ENCODE measurements at places on chromosomes 4 and X.

DNA sequence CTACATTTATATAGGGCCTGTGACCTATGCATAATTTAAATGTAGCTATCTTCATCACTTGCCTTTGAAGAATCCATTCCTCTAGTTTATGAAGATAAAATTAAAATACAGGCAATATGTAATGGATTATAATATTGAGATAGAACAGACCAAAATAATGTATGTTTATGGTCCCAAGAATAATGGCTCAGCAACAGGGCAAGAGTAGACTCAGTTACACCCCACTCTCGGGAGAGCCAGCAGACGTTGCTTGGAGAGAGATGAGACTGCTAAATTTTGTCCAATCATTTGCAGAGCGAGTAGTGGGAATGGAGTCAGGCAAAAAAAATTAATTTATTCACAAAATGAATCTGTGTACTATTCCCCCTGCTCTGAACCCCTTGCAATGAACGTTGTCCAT lies 223.2 kb upstream of the FAT4 start:
- DNase-seq = no peak

DNA sequence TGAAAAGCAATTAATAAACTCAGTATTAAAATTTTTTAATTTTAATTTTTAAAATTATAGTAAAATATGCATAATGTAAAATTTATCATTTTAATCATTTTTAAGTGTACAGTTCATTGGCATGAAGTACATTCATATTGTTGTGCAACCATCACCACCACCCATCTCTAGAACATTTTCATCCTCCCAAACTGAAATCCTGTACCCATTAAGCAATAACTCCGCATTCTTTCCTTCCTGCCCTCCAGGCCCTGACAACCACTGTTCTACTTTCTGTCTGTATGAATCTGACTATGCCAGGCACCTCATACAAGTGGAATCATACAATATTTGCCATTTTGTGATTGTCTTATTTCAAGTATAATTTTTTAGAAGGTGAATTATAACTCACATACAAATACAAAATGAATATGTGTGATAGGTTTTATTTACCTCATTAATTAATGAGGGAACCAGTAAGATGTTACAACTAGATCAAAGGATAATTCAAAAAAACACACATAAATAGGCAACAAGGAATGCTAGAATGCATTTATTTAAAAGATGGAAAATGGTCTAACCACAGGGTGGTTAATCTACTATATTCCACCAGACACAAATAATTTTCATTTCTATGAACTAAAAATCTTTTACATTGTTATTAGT lies 13.1 kb upstream of the AFF1 start:
- DNase-seq = peak; percentile 75

- DNase-seq = peak; percentile 70
These were observed 144.9 kb downstream of the STIM2 start for GRCh38 chr4:27005501-27005900.

DNA sequence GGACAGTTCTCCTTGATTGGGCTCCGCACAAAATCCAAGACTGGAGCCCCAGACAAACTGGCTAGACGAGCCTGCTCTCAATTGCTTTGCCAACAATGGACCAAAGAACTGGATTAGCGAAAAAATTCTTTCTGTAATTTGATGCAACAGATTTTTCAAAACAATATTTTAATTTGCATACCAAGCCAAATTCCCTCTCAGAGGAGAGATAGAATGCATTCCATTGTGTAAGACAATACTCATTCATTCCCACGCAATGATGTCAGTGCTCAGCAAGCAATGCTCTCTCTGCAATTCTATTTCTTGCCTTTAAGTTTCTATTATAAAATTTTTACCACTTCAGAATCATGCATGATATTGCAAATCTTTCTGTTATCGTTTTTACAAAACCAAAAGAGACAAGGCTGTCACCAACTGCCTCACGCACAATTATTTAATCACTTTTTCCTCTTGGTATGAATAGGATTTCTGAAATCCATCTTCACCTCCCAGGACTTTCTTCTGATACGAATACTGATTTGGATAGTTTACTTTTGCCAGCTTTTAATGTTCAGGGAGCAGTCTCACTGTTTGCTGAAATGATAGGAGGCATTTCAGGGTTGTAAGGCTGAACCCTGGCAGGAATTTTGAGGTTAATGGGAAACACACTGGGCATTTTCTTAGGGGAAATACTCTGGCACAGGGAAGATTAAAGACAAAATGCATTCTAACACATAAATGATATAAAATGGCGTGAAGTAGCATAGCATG lies 46.1 kb upstream of the HCCS start:
- DNase-seq = peak; percentile 88

- DNase-seq = peak; percentile 15
These were observed 52.8 kb downstream of the GPRIN3 start for GRCh38 chr4:89254847-89255246.

DNA sequence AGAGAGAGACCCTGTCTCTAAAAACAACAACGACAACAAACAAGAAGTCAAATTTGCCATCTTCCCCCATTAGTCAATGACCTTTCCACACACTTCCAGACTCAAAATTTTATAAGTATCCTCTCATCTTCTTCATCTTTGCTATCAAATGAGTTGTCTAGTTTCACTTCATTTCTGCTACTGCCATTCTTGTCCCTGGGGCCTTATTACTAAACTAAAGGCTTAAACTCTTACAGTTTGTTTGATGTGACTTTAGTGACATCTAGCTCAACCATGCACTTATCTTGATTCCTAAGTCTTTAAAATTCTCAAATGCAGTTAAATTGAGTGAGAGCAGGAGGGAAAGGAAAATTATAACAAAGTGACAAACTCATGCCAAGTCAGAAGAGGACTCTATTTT lies 271.8 kb upstream of the GK2 start:
- no peak for DNase-seq

DNA sequence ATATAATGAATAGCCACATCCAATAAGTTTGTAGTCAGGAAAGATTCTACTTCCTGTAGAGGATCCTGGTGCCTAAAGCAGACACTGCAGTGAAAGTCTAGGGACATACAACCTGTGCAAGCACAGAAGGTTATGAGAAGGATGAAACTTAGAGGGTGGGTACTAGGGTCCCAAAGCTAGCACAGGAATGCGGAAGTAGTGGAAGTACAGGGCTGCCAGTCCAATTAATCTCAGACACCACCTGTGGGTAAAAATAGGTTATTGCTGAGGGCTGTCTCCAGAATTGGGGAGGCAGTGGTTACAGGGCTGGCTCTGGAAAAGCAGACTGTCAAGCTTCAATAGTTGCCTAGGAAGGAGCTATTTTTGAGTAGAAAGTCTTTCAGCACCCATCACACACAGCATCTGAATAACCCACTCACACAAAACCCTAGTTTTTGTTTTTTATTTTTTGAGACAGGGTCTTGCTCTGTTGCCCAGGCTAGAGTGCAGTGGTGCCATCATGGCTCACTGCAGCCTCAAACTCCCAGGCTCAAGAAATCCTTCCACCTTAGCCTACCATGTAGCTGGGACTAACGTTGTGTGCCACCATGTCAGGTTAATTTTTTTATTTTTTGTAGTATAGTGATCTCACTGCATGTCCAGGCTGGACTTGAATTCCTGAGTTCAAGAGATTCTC lies 50.8 kb upstream of the ELF2 start:
- DNase-seq = no peak

- DNase-seq = no peak
These were observed 13.0 kb upstream of the TMEM144 start for GRCh38 chr4:158197194-158197776.

- no peak for DNase-seq
These were observed 11.5 kb upstream of the RASSF6 start for GRCh38 chr4:73631565-73632226.

- peak; percentile 92 for DNase-seq
These were observed 605.9 kb upstream of the DIPK2B start for GRCh38 chrX:45806410-45807121.

GRCh38 chr4:106414366-106414765 lies 45.8 kb upstream of the GIMD1 start:
- no peak for DNase-seq

DNA sequence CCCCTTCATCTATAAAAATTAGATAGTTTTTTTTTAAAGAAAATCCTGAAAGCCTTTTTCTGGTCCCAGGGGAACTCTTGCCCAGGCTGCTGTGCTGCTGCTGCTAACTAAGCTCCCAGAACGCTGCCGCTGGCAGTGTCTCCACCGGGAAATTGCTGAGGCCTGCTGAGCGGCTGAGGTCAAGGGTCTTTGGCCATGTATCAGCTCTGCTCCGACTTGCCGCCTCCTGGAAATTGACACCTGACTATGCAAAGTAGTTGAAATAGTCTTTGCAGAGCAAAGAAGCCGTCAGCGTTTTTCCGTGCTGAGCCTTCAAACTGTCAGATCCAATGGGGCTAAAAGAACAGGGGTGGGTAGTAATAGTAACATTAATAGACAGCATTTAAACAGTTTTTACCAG lies 839 bp downstream of the QDPR start:
- DNase-seq = peak; percentile 10

GRCh38 chr4:2356123-2357069 lies 62.0 kb downstream of the ZFYVE28 start:
- DNase-seq = no peak

DNA sequence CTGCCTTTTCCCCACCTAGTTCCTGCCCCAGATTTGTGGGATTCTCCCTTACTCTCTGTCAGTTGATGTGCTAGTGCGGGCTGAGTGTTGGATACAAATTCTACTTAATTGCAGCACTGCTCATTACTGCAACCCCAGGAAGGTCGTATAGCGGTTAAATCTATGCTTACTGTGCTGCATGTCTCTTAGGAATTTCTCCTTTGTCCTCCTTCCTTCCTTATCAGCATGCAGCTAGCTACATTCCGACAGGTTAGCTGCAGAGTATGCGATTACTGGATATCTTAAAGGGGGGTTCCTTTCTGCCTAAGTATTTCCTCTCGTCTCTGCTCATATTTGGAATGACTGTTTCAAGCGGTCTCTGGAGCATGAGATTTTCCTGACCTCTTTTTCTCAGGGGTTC lies 662.8 kb downstream of the TLL1 start:
- no peak for DNase-seq

DNA sequence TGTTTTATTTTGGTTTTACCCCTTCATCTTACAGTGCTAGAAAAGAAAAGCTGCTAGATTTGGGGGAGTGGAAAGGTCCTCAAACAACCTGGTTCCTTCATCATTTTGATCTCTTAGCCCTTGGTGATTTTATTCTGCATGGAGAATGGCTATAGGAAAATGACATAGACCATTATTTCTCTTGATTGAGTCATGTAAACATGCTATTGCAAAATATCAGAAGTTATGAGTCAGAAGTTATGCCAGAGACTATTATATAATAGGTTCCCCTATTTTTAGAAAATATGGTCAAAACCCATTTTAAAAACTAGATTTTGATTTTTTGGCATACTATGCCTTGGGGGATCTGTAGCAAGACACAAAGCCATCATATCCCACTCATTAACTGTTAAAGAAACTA lies 83.7 kb upstream of the FAM9C start:
- peak; percentile 44 for DNase-seq

GRCh38 chr4:29560452-29560851 lies 1159.7 kb upstream of the PCDH7 start:
- DNase-seq = no peak

- DNase-seq = no peak
These were observed 36.2 kb upstream of the DHRSX start for GRCh38 chrX:2536974-2537373.

- DNase-seq = peak; percentile 59
These were observed 44.8 kb downstream of the BANK1 start for GRCh38 chr4:101835121-101835904.

DNA sequence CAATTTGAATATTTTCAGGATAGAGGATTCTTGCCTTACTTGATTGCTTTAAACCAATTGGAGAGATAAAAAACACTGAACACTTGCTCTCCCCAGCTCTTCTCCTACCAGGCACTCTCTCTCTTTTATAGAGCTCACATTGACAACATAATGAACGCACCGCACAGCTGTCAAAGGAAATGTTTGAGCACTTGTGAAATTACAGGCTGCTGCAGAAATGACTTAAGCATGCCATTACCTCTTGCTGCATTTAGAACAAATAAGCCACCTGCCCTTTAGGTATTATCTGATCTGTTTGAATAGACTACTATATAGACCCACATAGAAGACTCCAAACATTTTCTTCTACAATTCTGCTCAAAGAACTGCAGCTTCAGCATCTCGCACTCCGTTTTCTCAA lies 227.7 kb downstream of the C4orf33 start:
- DNase-seq = no peak

GRCh38 chr4:183540410-183541009 lies 35.7 kb downstream of the ING2 start:
- DNase-seq = no peak

DNA sequence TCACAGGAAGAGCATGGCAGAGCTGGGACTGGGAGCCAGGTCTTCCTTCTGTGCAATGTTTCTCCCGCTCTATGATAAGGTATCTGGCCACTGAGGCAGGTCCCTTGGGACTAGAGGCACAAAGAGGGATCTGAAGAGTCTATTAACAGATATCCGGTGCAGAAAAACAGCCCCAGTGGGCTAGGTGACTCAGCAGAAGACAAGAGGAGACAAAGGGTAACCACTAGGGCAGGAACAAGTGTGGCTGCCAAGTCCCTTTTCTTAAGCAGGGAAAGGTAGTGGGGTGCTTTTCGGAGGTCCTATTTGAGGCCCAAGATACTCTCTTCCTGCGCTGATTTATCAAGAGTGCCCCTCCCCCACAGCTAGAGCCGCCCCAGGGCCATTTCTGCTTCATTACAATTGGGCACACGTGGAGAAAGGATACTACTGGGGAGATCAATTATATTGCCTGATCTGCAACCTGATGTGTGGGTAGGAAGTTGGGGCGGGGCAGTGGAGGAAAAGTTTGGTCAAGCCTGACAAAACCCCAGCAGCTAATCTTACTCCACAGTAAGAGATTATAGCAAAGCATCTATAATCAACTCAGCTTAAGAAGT lies at the start of gene DGAT2L6:
Gene DGAT2L6, plus strand, starts transcription at position 546 of the 596 bp plus-strand sequence. CDS start 100 bp downstream, outside the sequence.
- no peak for DNase-seq

- peak; percentile 40 for DNase-seq
These were observed 66.8 kb downstream of the RTL9 start for GRCh38 chrX:110425222-110426154.

DNA sequence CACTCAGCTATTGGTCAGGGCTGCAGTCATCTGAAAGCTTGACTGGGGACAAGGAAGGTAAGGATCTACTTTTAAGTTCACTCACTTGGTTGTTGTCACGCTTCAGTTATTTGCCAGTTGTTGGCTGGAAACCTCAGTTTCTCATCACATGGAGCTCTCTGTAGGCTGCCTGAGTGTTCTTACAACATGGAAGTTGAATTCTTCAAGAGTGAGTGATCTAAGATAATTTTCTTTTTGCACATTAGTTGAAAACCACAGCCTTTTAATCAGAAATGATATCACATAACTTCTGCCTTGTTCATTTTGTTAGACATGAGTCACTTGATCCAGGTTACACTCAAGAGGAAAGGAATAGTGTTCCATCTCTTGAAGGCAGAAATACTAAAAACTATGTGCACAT lies 552.7 kb downstream of the RAPGEF2 start:
- DNase-seq = no peak

DNA sequence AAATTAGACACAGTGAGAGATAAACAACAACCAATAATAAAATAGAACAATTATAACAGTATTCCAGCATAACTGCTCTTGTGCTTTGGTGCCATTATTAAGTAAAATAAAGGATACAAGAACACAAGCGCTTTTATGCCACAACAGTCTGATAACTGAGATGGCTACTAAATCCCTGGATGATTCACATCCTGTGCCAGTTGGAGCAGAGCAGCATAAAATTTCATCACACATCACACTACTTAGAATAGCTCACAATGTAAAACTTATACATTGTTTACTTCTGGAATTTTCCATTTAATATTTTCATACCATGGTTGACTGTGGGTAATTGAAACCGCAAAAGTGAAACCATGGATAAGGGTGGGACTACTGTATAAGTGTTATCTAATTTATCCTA lies 399.9 kb upstream of the CNKSR2 start:
- DNase-seq = peak; percentile 21

- no peak for DNase-seq
These were observed 17.1 kb downstream of the ACSL1 start for GRCh38 chr4:184808713-184809050.

All from AG10803 (cell line).